ENCODE measurements at places on chromosomes 16 and 17.

DNA sequence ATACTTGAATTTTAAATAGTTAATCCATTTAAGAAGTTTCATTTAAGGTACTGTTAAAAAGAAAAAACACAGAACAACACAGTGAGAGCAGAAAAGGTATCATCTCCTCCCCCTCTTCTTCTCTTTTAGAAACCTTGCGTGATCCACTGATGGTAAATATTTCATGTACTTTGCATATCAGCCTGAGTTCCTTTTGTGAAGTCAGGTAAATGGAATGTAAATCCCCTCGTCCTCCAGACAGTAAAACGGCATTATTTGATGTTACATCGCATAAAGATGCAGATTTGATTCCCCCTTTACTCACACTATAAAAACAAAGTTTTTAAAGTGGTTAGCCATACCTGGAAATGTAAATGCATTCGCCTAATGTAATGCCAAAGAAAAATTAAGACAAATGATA lies 234.4 kb downstream of the WWOX start:
- DNase-seq, result no peak

GRCh38 chr16:67641779-67642708 lies 2.9 kb upstream of the CARMIL2 start:
- DNase-seq, result no peak

DNA sequence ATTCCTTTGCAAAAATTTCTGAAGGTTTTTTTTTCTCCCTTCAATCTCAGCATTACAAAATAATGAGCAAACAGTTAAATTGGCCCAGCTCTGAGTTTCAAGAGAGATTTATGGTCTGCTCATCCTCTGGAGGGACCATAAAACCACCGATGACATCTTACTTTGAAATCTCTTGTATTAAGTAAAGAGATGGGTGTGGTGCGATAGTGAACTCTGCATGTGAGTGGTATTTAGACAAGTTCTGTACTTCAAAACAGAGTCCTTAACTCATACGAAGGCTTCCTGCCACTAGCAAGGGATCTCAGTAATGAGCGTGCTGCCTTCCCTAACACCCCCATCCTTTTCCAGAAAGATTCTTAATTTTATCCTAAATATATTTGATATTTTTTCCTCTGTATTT lies 2.1 kb downstream of the FAM20A start:
- DNase-seq, result no peak

DNA sequence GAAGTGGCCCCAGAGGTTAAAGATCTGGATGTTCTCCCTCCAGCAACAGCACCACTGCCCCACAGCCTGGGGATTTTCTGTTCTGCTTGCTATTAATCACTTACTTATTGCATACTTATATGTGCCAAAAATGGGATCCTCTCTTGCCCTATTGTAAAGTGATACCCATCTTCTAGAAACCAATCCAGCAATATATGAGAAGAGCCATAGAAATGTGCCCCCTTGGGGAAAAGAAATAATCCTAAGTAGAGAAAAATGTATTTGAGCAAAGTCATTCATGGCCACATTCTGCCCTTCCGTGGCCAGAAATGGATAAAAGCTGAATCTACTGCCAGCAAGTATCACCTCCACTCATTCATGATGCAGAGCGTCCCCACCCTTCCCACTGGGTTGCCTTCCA lies 20.9 kb downstream of the SOST start:
- no peak for DNase-seq

DNA sequence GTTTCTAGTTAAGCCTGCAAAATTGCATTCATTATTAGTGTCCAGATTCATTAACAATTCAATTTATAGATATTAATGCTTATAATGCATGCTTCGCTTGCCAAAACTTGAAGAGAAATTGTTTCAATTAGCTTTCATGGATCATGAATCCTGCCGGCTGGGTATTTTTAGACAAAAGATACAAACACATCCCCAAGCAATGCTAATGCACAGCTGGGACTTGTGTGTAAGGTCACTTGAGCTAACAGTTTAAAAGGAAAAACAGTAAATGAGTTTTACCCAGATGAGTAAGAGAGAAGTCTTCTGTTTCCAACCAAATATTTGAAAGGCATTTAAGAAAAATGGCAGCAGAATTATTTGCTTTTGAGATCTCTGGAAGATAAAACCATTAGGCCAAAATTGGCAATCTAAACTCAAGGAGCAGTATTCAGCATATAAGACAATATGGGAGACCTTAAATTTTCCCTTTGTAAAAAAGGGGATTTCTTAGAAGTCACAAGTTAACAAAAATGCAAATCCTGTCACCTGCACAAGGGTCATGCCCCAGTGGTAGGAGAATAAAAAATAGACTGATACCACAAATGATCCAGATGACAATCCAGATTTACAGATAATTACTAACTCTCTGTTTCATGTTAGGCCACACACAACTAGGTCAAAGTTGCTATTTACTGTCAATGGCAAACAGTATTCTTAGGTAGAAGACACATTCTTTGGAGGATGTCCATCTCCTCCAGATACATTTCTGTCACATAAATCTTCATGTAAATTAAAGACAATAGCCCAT lies 418.4 kb upstream of the PMFBP1 start:
- DNase-seq, result no peak
